ENCODE measurements at places on chromosomes 2 and 18. TPM values are rescaled to one million over a fixed set of nuclear protein-coding genes. Genes with fewer than 3 reads are reported as not detected.

ASTL gene
- 3.0 TPM for total RNA-seq

CIB4 gene
- not detected for total RNA-seq

BMP10 gene
- total RNA-seq: not detected

CPO gene
- not detected for total RNA-seq

CROCC2 gene
- total RNA-seq: not detected

LHCGR gene
- total RNA-seq: not detected

CCDC93 gene
- total RNA-seq: 24.8 TPM

RSAD2 gene
- 2.8 TPM for total RNA-seq

CFC1 gene
- total RNA-seq: not detected

AQP12A gene
- not detected for total RNA-seq

- no peak for DNase-seq
Observed at GRCh38 chr2:152396051-152396511, 61.1 kb downstream of the FMNL2 start.

GRCh38 chr2:189818249-189819038 is 34.2 kb downstream of the PMS1 start:
- DNase-seq: no peak

- DNase-seq: no peak
Observed at GRCh38 chr2:160076241-160076640, 13.8 kb upstream of the PLA2R1 start.

- no peak for DNase-seq
Observed at GRCh38 chr2:195313962-195314361, 343.1 kb upstream of the SLC39A10 start.

DNA sequence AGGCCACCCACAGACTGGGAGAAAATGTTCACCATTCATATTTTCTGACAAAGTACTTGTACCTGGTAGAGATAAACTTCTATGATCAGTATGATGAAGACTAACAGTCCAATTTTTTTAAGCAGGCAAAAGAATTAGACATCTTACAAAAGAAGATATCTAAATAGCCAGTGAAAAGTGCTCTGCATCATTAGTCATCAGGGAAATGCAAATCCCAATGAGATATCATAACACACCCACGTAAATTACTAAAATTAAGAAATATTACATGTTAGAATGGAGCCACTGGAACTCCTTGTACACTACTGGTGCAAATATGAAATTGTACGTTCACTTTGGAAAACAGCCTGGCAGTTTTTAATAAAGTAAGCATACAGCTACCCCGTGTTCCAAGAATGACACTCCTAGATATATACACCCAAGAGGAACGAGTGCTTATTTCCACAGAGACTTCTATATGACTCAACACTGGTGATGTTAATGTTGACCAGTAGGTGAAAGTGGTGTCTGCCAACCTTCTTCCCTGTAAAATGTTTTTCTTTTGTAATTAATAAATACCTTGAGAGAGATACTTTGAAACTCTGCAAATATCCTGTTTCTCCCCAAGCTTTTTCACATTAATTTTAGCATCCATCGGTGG is 80.3 kb downstream of the NPAS2 start:
- DNase-seq: no peak

- DNase-seq: no peak
Observed at GRCh38 chr2:200453853-200454534, 55.9 kb downstream of the KCTD18 start.

DNA sequence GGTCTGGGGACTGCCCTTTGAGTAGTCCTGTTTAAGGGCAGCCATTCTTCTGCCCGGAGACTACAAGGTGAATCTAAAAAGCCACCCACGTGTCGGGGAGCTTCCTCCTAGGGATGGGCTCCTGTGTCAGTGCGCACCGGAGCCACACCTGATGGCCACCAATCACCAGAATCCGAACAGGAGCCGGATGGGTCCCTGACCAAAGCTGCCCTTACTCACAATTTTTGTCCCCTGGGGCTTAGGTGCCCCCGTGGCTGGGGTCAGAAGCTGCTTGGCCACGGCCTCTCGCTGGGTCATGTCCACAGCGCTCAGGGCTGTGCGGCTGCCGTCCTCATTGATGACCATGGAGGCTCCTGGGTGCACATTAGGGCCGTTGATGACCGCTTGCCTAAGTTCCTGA is 30.9 kb downstream of the POLR1A start:
- DNase-seq: no peak

- DNase-seq: no peak
Observed at GRCh38 chr18:74377776-74378175, 62.1 kb downstream of the C18orf63 start.

DNA sequence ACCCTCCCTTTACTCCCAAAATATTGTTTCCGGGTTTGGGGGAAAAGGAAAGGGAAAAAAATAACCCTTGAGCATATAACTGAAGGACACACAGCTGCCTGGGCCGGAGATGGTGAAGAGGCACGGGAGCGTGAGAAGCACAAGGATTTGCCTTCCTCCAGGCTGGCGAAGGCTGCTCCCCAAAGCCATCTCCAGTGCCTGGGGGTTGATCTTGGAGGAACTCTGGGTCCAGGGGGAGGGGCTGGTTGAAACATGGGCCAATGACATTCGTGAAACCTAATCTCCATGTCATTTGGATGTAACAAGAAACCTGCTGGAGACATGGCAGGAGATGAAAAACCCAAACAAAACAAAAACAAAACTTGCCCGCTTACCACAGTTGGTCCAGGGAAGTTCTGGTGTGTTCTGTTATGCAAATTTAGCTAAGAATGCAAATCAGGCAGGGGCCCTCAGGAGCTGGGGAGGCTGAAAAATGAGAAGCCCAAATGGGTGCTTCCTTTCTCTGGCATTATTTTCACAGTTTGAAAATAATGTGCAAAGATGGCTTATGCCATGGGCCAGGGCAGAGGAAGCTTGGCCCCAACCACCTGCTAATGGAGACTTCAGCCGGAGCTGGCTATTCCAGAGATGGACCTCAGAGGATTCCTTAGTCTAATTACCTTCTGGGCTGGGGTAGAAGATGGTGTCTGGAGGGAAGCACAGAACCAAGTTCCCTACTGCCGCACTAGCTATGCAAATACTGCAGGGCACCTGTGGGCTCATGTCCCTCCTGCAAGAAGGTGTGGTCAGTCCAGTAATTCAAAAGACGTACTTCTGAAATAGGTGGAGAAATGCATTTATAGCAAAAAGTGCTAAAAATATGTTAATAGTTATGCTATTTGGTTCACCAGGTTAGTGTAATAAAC is 180.9 kb downstream of the BCL2 start:
- DNase-seq: no peak

DNA sequence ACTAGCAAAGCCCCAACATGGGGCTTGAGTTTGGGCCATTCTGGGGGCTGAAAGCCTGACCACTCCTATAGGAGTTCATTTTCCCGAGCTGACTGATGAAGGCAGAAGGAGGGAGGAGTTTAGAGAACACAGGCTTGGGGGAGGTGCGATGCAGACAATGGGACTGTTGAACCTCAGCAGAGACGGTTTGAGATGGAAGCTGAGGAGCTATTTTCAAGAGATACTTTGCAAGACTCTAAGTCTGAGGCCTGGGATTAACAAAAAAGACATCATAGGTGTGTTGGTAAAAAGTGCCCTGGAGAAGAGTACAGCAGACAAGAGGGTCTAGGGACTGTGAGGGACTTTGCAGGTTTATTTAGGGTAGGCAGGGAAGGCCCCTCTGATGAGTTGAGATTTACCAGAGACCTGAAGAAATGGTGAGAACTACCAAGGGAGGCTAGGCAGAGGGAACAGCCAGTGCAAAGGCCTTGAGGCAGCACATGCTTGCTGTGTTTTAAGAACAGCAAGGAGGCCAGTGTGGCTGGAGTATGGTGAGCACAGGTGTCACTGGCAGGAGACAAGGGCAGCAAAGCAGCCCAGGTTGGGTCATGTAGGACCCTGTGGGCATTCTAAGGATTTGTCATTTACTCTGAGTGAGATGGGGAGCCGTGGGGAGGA is 31.6 kb downstream of the PCBP1 start:
- no peak for DNase-seq

DNA sequence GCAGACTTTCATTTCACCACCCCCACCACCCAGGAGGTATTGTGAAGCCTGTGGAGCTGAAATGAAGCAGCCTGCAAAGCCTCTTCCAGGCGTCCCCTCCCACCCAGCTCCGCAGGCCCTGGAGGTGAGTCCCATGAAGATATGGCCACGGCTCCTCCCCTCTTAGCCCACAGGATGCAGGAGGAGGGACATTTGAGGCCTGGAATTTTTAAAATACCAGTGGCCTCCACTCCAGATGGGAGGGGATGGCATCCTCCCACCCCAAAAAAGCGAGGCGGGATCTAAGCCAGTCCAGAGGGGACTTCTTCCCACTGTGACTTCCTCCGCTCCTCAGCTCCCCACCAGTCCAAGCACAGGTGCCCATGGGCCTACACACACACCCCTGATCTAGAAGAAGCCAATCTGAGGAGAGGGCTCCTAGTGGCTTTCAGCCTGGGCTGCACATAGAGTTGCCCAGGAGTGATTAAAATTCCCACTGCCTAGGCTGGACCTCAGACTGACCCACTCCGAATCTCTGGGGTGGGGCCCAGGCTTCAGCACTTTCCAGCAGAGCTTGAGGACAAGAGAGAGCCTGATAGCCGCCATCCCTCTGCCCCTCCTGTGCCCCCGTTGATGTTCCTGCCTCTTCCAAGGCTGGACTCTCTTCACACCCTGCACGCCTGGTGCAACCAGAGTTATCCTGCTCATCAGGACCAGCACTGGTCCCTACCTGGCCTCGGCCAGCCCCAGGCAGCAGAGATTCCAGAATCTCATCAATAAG is 206.9 kb downstream of the TNS1 start:
- DNase-seq: no peak

GRCh38 chr2:217899231-217900009 is 103.4 kb downstream of the TNS1 start:
- DNase-seq: no peak

DNA sequence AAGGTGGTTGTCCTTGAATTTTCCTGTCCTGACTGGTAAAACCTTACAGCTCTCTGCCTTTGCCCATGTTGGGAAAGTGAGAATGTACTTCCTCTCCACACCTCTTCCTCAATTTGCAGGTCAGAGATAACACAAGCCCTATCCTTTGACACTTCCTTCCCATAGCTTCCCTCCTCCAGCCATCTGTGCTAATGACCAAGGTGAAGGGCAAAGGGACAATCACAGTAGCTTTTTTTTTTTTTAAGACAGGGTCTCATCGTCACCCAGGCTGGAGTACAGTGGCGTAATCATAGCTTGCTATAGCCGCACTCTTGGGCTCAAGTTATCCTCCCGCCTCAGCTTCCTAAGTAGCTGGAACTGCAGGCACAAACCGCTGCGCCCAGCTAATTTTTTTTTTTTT is 24.3 kb upstream of the STPG4 start:
- DNase-seq: no peak

GRCh38 chr2:199160677-199161465 is 296.9 kb downstream of the SATB2 start:
- DNase-seq: no peak

GRCh38 chr2:152861349-152861942 is 143.0 kb downstream of the ARL6IP6 start:
- no peak for DNase-seq

Data from activated T-cell treated with anti-CD3 and anti-CD28 coated beads, Interleukin-2, amount 50 U/mL, for 4 hours (primary cell).